ENCODE measurements at places on chromosomes 2 and 18.

GRCh38 chr2:144215701-144216675 is 303.9 kb downstream of the ZEB2 start:
- no peak for DNase-seq

DNA sequence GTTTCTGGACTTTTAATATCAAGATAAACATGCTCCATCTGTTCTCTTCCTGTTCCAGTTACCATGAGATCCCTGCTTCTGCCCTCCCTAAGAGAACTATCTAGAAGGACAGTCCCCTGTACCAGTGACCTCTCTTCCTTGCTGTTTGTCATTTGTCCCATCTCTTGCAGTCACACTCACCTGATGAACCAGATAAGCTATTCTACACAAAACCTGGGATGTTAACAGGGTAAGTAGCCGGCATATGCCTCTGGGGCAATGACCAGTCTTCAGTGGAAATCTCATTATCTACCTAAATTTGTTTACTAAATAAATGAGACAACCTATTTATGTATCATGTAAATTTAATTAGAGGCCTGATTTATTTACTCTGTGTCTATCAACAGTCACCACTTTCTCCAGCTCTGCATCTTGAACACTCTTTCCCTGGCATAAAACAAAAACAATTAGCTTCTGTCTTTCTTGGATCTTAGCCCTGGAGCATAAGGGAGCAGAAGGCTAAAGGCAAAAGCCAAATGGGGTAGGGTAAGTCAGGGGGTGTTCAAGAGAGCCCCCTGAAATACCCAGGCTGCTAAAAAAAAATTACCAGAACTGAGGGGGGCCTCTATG is 337.7 kb downstream of the ALK start:
- no peak for DNase-seq

DNA sequence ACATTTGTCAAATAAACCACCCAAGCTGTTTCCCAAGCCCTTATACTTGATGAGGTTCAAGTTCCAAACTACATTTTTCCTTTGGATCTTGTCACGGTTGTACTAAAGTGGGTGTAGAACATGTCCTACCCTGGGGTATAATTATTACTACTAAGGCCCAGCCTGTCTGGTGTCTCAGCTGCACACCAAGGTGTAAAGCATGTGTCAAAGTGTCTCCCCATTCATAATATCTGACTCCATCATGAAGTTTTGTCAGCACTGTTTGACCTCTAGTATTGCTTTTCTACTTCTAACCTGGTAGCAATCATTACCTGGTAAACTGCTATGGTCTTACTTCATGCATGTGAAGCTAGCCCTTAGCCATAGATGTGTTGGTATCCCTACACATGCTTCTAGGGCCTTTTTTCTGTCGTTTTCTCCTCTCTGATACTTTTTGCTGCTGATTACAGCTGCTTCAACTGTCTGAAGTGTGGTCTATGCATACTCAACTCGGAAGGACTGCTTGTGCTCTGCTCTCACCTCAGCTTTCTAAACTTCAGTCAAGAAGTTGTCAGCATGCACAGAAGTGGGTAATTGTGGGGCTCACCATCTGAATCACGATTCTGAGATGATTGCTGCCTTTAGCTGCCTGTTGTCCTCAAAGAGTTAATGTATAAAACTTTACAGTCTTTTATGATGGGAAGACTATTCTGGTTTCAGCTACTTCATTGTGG is 445.7 kb upstream of the TRIB2 start:
- no peak for DNase-seq

DNA sequence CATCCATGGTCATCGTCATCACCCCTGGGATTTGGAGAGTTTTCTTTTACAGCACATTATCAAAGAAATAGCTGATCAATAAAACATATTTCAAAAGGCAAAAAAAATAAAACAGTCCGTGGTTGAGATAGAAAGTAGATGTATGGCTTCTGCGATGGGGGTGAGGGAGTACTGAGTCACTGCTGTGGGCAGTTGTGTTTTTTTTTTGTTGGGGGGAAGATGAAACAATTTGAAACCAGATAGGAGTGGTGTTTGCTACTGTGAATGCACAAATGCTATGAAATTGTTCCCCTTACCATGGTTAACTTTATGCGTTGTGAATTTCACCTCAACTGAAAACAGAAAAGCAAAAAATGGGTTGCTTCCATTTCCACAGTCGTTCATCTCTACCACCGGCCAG is 11.9 kb upstream of the SALL3 start:
- no peak for DNase-seq

GRCh38 chr18:44514766-44515165 is 165.9 kb upstream of the SETBP1 start:
- DNase-seq: no peak

All from stimulated activated CD8-positive, alpha-beta memory T cell treated with anti-CD3 and anti-CD28 coated beads, Interleukin-7, amount 100 ng/mL, for 24 hours (primary cell).